Type B pancreatic cell (in vitro differentiated cells): ENCODE measurements at places on chromosomes 1 and 21.

DNA sequence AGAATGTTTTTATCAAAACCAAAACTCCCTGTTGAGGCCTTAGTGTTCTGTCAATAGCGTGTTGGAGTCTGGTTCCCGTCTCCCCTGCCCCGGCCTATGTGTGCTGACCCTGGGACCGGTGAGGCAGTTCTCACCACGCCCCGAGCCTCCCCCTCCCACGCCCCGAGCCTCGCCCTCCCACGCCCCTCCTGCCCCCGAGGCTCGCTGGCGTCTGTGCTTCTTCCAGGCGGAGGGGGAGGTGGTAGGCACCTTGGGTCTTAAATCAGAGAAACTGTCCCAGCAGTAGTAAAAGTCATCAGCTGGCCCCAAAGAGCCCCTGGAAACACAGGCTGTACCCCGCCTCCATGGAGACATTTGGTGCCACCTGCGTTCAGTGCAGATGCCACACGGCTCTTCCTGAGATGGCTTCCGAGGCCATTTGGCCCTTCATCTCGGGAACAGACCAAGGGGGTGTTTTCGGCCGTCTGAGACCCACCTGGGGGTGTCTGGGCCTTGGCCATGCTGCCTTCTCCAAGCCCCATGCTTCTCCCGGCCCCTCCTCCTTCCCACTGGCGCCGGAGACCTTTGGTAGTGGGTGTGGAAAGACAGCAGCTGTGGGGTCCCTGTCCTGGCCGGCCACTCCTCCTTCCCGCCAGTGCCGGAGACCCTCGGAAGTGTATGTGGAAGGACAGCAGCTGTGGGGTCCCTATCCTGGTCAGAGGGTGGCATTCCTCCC, 44.7 kb downstream of the SKI start:
- DNase-seq, result no peak

DNA sequence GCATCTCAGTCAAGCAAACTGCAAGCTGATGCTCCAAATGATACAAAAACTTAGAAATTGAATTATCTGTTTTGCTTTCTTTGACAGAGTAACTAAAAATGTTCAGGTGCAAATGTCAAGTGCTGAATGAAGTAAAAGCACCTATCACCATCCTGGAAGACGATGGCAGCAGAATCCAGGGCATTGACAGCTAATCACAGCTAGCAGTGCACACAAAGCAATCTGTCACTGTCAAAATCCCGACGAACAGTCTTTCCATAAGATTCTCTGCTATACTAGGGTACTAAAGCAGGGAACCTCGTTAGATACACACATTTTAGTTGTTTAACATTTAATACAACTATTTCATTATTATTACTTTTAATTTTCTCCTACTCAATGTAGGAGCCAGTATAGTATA, 233.3 kb downstream of the BRINP3 start:
- DNase-seq, result no peak

GRCh38 chr1:234871710-234872271, 256.8 kb downstream of the TOMM20 start:
- no peak for DNase-seq

GRCh38 chr1:8590721-8591351, 226.6 kb downstream of the RERE start:
- DNase-seq, result no peak

- no peak for DNase-seq
Measured at GRCh38 chr1:159142391-159142663, 29.1 kb upstream of the CADM3 start.

GRCh38 chr1:1920057-1920607, 1.1 kb upstream of the TMEM52 start:
- peak; percentile 65 for DNase-seq

GRCh38 chr1:155080312-155081228, 1.9 kb downstream of the EFNA3 start:
- peak; percentile 85 for DNase-seq

GRCh38 chr1:114756009-114756892, 1.5 kb downstream of the CSDE1 start:
- DNase-seq, result no peak
